Caco-2 (cell line): ENCODE measurements at places on chromosomes 1 and 21. TPM values are rescaled to one million over a fixed set of nuclear protein-coding genes. Genes with fewer than 3 reads are reported as not detected.

The SPATA45 gene
- not detected in 2 replicates for total RNA-seq

The KIF14 gene
- 11.6 and 12.3 TPM in 2 replicates for total RNA-seq

The RNU1-1 gene
- total RNA-seq = 1,622 and 1,638 TPM in 2 replicates

The SYTL1 gene
- 11.0 and 11.2 TPM in 2 replicates for total RNA-seq

The MFAP2 gene
- 20.5 and 22.7 TPM in 2 replicates for total RNA-seq

The CYP4Z1 gene
- total RNA-seq = not detected in 2 replicates

DNA sequence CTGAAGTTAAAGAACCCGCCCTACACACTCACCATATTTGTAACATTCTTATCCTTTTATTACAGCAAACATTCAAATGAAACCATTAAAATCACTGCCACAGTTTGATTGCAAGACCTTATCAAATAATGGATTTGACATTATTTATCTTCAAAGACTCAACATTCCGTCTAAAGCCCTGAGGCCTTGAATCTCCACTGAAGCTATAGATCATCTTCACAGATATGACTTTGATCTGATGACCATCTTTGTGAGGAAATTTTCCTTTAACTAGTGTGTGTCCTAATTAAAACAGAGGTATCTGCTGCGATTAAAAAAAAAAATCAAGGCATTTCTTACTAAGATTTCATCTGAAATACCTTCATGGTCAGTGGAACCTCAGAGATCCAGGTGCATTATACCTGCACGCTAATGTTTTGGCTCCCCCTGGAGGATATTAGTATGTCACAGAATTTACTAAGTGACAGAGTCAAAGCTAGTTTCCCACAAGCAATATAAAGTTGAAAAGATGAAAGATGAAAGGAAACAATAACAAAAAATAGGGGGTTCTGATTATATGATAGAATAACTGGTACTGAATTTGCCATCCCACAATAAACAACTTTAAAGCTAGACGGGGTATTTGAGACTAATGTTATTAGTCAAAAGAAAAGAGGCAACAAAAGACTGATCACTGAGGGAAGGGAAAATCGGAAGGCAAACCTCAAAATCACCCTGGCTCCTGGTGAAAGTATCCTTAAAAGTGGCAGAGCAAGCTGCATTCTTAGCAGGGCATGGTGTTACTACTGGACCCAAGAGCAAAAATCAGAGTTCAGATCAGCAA lies 923.4 kb downstream of the NCAM2 start:
- H3K27me3 ChIP-seq = no peaks in the 10 kb centered on the region
- no peak for DNase-seq
- no peaks in the 10 kb centered on the region for H3K4me1 ChIP-seq
- no peaks in the 10 kb centered on the region for H3K36me3 ChIP-seq
- no peak overlapping the region for H3K4me3 ChIP-seq

GRCh38 chr1:225885336-225885735 lies 3.2 kb upstream of the TMEM63A start:
- H3K4me1 ChIP-seq = peaks cover 18% of the 10 kb centered on the region
- DNase-seq = no peak
- no peaks in the 10 kb centered on the region for H3K27me3 ChIP-seq

- no peaks in the 10 kb centered on the region for H3K36me3 ChIP-seq
- H3K27me3 ChIP-seq = no peaks in the 10 kb centered on the region
- no peak overlapping the region for H3K27ac ChIP-seq
- DNase-seq = peak; percentile 35
- no peaks in the 10 kb centered on the region for H3K4me1 ChIP-seq
- no peak overlapping the region for H3K4me3 ChIP-seq
These were observed 618.2 kb downstream of the BRINP3 start for GRCh38 chr1:189859385-189859977.

DNA sequence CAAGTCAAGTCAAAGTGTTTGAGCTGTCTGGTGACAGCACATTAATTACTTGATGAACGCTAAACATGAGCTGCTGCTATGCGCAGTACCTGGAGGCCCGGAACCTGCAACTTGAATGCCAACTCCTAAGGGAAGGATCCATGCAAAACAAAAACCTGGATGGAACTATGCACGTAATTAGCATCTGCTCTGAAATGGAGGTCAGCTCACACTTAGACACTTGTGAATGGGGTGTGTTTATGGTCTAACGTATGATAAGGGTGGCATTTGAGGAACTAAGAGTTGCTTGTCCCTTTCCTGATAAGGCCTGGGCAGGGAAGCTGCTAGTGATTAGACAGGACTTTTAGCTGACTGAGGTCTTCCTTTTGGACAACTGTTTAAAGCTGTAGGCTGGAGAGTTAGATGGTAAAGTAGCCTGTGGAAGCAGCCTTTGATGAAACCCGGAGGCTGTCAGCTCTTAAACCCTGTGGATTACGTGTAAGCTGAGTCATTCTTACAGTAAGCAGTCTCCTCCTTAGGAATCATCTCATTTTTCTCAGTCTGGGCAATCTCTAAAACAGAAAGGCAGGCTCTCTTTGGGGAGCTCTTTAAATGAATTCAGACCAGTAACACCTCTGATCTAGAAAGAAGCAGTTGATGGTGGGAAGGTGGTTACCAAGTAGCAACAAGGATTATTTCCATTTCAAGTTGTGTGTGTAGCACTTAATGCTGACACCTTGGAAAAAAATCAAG lies 6.8 kb downstream of the TENT5C start:
- peak overlapping the region; percentile 64 for H3K27ac ChIP-seq
- peaks cover 28% of the 10 kb centered on the region for H3K4me1 ChIP-seq
- no peaks in the 10 kb centered on the region for H3K27me3 ChIP-seq

GRCh38 chr1:65431111-65431705 lies 10.7 kb downstream of the LEPR start:
- no peaks in the 10 kb centered on the region for H3K36me3 ChIP-seq
- no peak for DNase-seq
- no peaks in the 10 kb centered on the region for H3K27me3 ChIP-seq
- H3K4me3 ChIP-seq = no peak overlapping the region
- H3K4me1 ChIP-seq = no peaks in the 10 kb centered on the region
- no peak overlapping the region for H3K27ac ChIP-seq

DNA sequence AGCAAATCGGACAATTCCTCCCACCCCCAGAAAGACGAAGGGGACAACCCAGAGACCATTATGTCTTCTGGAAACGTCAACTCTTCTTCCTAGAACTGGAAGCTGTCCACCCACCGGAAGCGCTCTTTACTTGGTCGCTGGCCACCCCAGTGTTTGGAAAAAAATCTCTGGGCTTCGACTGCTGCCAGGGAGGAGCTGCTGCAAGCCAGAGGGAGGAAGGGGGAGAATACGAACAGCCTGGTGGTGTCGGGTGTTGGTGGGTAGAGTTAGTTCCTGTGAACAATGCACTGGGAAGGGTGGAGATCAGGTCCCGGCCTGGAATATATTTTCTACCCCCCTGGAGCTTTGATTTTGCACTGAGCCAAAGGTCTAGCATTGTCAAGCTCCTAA lies 3.2 kb downstream of the S1PR1 start:
- H3K4me1 ChIP-seq = 0 out of 2 replicates have a peak, but pooled peaks cover 5% of the 10 kb centered on the region
- H3K4me3 ChIP-seq = no peak overlapping the region
- H3K27ac ChIP-seq = no peak overlapping the region
- H3K27me3 ChIP-seq = no peaks in the 10 kb centered on the region; the same call in 1 of the 2 replicates

DNA sequence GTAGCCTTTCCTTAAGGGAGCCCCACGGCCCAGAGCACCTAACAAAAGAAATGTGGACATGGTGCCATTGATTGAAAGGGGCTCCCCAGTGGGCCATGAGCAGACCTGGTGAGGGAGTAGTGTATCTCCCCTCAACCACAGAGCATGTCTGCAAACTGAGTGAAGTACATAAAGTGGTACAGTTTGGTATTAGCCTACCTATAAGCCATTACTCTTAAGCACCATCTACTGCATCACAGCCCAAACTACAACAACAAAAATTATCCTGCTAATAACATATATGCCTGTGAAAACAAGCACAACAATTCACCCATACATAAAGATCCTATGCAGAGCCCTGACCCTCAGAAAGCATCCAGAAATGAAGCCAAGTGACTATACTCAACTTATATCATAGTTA lies 407.8 kb downstream of the PTPRC start:
- H3K27me3 ChIP-seq = no peaks in the 10 kb centered on the region
- no peak overlapping the region for H3K27ac ChIP-seq
- H3K36me3 ChIP-seq = no peaks in the 10 kb centered on the region
- no peak for DNase-seq

DNA sequence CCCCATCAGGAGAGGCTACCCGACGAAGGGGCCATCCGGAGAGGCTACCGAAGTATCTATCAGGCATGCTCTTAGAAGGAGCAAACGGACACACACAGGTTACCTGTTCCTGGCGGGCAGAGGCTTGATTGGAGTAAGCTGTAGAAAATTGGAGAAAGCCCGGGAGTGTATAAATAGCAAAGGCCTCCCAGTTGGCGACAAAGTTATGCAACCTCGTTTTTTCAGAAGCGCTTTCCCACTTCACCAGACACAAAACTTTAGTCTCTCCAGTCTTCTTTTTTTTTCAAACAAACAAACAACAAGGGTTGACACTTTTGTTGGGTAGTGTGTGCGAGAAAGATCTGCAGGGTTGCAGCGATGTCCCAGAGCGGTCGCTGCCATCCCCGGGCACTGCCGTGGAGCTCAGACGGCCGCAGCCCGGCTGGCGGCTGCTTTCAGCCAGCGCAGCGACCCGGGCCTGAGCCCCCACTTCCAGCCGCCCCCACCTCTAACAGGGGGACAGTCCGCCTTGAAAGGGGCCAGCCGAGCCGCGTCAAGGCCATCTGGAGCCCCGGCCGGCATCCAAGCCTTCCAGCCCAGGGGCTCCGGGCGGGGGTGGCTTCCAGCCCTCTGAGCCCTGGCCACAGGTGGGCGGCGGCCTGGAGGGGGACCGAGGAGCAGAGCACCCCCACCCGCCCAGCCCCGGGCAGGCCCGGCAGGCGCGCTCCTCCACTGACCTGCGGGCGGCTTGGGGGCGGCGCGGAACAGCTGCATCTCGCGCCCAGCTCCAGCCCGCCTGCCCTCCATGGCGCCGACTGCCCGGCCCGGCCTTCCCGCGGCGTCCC lies 616 bp downstream of the MCOLN3 start:
- no peaks in the 10 kb centered on the region for H3K27me3 ChIP-seq
- H3K4me3 ChIP-seq = peak overlapping the region; percentile 42
- no peaks in the 10 kb centered on the region for H3K4me1 ChIP-seq
- no peaks in the 10 kb centered on the region for H3K36me3 ChIP-seq
- H3K27ac ChIP-seq = no peak overlapping the region
- DNase-seq = peak; percentile 30

GRCh38 chr1:119477710-119478109 lies 29.3 kb upstream of the HSD3B1 start:
- H3K4me1 ChIP-seq = peaks cover 17% of the 10 kb centered on the region
- H3K36me3 ChIP-seq = no peaks in the 10 kb centered on the region
- peak; percentile 52 for DNase-seq

GRCh38 chr1:159968901-159969300 lies 14.9 kb upstream of the SLAMF9 start:
- no peaks in the 10 kb centered on the region for H3K36me3 ChIP-seq
- DNase-seq = no peak
- no peak overlapping the region for H3K4me3 ChIP-seq
- H3K27me3 ChIP-seq = no peaks in the 10 kb centered on the region
- peaks cover 44% of the 10 kb centered on the region for H3K4me1 ChIP-seq
- H3K27ac ChIP-seq = no peak overlapping the region

- H3K36me3 ChIP-seq = no peaks in the 10 kb centered on the region
- no peak for DNase-seq
- H3K27ac ChIP-seq = no peak overlapping the region
- no peak overlapping the region for H3K4me3 ChIP-seq
These were observed 15.0 kb upstream of the IL20 start for GRCh38 chr1:206850401-206850800.

- H3K4me1 ChIP-seq = peaks cover 13% of the 10 kb centered on the region
- H3K36me3 ChIP-seq = no peaks in the 10 kb centered on the region
- no peak for DNase-seq
These were observed 1.0 kb upstream of the HJV start for GRCh38 chr1:146022403-146023127.

GRCh38 chr1:94772230-94772641 lies 47.9 kb upstream of the SLC44A3 start:
- H3K4me1 ChIP-seq = peaks cover 13% of the 10 kb centered on the region
- no peaks in the 10 kb centered on the region for H3K27me3 ChIP-seq
- H3K36me3 ChIP-seq = no peaks in the 10 kb centered on the region; the same call in 1 of the 2 replicates
- H3K4me3 ChIP-seq = no peak overlapping the region
- H3K27ac ChIP-seq = no peak overlapping the region

- no peaks in the 10 kb centered on the region for H3K4me1 ChIP-seq
- no peak overlapping the region for H3K4me3 ChIP-seq
- H3K27me3 ChIP-seq = no peaks in the 10 kb centered on the region
- no peaks in the 10 kb centered on the region for H3K36me3 ChIP-seq
These were observed 137.4 kb upstream of the GRIK3 start for GRCh38 chr1:37171691-37172090.

DNA sequence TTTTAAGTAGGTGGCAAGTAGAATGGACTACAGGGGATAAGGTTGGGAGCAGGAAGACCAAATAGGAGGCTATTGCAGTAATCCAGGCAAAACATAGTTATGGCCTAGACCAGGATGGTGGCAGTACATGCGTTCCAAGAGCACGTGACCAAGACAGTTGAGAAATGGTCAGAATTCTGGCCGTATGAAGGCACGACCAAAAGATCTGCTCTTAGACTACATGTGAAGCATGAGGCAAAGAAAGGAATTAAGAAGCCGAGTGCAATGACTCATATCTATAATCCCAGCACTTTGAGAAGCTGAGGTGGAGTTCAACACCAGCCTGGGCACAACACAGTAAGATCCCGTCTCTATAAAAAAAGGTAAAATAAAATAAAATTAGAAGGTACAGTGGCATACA lies 71.3 kb downstream of the LUZP1 start:
- H3K27ac ChIP-seq = no peak overlapping the region
- H3K4me3 ChIP-seq = no peak overlapping the region
- no peaks in the 10 kb centered on the region for H3K36me3 ChIP-seq
- H3K4me1 ChIP-seq = peaks cover 15% of the 10 kb centered on the region
- no peaks in the 10 kb centered on the region for H3K27me3 ChIP-seq
- no peak for DNase-seq

GRCh38 chr1:110205591-110206155 lies 4.4 kb upstream of the KCNC4 start:
- no peak overlapping the region for H3K27ac ChIP-seq
- no peak overlapping the region for H3K4me3 ChIP-seq
- peaks cover 4% of the 10 kb centered on the region; the same call in 1 of the 2 replicates for H3K4me1 ChIP-seq
- H3K36me3 ChIP-seq = no peaks in the 10 kb centered on the region

DNA sequence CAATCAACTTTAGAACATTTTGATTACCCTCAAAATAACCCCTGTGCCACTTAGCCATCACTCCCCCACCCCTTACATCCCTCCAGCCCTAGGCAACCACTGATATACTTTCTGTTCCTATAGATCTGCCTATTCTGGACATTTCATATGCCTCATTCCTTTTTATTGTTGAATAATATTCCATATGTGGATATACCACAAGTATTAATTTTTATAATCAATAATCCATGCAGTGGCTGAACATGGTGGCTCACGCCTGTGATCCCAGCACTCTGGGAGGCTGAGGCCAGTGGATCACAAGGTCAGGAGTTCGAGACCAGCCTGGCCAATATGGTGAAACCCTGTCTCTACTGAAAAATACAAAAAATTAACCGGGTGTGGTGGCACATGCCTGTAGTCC lies 20.1 kb upstream of the MED18 start:
- H3K4me3 ChIP-seq = no peak overlapping the region
- DNase-seq = no peak
- H3K27me3 ChIP-seq = no peaks in the 10 kb centered on the region
- H3K27ac ChIP-seq = no peak overlapping the region
- H3K4me1 ChIP-seq = peaks cover 9% of the 10 kb centered on the region

- no peak overlapping the region for H3K4me3 ChIP-seq
- H3K27ac ChIP-seq = no peak overlapping the region
- H3K27me3 ChIP-seq = no peaks in the 10 kb centered on the region
- DNase-seq = peak; percentile 4
These were observed 274.1 kb upstream of the CHRM3 start for GRCh38 chr1:239112101-239112935.
